ENCODE measurements at places on chromosomes 7 and 10.

GRCh38 chr10:36126076-36126475 is 484.0 kb upstream of the FZD8 start:
- no peak for DNase-seq

- no peak for DNase-seq
Observed at GRCh38 chr7:71267734-71268469, 136.0 kb downstream of the GALNT17 start.

DNA sequence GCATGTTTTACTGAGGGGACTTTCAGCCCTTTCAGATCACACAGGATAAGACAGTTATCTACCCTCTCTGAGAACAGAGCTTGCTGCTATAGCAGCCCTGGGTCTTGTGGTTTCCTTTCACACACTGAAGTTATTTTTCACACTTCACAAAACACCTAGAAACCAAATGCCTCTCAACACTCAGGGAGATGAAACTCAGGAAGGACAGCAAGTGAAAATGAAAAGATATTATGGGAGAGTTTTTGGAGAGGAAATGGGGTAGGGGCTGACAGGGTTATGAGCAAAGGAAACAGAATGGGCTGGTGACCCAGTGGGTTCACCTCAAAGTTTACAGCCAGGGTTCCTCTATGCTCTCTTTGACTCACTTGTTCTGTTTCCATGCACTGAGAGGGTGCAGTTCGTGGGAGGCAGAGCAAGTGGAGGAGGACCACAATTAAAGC is 17.0 kb upstream of the GIMAP2 start:
- no peak for DNase-seq

DNA sequence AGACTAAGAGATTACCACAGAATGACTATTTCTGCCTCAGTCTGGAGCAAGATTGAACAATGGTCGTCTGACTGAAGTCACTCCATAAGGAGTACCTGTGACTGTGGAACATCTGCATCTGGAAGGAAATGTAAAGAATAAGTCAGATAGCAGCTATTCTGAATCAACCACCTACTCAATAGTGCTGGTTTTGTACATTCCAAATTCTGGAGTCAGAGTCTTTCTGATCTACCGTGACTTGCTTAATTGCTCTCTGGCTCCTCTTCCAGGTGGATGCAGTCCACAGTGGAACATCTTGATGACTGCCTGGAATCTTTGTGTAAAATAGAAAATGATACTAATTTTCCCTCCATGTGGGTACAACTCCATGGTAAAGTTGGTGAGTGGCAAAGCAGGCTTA is 156.3 kb upstream of the SEMA3C start:
- no peak for DNase-seq

DNA sequence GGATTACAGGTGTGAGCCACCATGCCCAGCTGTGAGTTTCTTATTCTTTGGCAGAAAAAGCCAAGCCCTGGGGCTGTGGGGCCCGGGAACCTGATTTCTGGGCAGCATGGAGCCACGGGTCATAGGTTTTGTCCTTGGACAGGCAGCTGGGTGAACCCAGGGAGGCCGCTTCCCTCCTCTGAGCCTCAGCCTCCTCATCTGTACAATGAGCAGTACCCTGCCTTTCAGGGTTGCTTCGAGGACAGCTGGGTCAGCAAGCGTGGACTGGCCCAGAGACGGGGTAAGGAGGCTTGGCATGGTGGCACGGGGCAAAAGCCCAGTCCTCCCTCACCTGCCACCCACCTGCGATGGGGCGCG is 84.1 kb upstream of the GNA12 start:
- no peak for DNase-seq

GRCh38 chr7:38872202-38872601 is 36.8 kb downstream of the VPS41 start:
- DNase-seq, result no peak

DNA sequence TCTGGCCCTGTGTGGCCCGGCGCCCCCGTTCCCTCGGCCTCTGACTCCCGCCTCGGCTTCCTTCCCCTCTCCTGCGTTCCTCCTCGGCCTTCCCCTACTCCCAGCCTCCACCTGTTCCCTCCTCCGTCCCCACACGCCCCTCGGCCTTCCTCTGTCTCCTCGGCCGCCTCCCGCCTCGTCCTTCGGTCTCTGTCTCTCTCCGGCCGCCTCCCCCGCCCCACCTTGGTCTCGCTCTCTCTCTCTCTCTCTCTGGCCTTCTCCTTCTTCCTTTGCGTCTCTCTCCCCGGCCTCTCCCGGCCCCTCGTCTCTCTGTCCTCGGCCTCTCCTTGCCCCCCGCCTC is 588 bp downstream of the GET4 start:
- DNase-seq, result no peak
